ENCODE measurements at places on chromosomes 4 and X.

DNA sequence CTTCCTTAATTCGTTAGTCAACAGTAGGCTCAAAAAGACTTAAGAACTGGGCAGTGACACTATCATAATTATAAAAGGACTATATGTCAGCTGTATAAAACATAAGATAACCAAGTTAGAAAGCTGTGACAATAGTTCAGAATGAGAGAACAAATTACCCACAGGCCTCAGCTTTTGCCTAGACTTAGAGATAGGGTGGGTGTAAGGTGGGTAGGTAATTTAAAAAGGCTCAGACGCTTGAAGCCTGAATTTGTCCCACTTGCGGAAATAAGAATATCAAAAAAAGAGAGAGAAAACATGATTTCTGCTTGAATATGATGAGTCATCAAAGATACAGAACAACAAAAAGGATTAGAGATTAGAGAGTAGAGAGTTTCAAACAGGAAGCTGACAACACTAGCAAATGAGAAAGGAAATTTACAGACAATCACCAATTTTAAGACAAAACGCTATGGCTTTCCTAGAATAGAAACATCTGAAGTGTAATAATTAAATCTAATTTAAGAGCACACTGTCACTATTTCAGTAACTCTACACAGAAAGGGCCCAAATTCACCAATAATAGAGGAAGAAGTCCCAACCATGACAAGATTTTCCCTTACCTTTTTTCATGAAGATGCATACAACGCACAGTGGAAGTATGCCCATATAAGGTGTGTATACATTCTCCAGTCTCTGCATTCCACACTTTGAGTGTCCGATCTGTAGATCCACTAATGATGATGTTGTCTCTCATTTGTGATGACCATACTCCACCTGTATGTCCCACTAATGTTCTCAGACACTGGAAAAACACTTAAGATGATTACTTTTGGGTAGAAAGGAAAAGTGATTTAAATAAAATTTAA, 208.1 kb downstream of the FBXW7 start:
- no peak for DNase-seq

DNA sequence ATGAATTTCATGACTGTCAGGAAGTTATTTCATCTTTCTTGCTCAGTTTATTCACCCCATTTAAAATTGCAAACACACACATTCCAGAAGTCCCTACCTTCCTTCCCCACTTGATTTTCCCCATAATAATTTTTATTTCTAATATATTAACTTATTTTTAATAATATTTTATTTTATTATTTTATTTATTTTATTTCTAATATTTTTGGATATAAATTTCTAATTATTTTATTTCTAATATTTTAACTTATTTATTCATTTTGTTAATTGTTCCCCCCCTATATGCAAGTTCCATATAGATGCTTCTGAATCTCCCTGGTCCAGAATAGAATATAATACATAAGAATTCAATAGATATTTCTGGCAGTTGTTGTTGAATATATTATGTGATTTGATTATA, 293.7 kb upstream of the CPEB2 start:
- DNase-seq, result no peak

DNA sequence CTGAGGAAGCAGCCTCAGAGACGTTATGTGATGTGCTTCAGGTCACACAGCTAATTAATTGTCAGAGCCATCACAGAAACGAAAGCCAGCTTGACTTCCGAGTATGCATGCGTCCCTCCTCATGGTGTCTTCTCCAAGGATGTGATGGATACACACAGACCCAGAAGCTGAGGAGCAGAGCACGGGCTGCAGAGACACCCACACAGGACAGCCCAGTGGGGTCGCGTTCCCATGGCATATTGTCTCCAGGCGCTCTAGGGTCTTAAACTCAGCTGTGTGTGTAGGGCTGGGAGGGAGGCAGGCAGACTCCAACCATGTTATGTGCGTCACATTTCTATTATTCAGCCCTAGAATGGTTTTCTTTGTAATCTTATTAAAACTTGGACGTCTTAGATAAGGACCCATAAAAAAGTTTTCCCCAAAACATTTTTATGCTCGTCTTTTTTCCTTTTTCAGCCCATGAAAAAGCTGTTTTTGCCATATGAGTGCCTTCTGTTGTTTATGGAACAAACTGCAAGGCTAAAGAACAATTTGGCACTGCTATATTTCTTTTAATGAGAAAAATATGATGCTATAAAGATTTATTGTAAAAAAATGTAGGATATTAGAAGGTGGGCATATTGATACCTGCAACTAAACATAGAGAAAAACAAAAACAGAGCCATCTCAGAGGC, 48.5 kb downstream of the TENM3 start:
- DNase-seq, result no peak

DNA sequence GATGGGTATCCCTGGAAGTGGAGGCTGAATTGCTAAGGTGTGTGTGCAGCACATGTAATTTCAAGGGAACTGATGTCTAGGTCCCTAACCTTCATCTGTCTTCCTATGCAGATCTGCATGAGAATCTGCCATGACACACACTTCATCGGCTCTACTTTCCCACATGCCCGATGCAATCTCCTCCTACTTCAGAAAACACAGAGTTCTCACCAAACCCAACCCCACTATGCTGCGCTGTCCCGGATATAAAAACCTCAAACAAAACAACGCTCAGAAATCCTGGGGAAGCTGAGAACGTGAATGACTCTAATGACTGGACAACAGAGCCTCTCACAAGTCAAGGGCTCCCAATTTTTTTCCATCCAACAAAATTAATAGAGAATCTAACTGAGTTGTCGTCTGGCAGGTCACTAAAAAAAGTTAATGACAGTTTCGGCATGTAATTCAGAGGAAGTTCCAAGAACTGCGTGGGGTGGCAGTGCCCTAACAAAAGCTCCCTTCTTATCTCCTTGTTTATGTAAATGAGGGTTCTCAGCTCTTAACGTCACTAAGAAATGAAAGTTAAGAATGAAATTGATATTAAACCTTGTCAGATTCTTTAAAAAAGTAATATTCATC, 39.0 kb downstream of the STX18 start:
- peak; percentile 2 for DNase-seq

DNA sequence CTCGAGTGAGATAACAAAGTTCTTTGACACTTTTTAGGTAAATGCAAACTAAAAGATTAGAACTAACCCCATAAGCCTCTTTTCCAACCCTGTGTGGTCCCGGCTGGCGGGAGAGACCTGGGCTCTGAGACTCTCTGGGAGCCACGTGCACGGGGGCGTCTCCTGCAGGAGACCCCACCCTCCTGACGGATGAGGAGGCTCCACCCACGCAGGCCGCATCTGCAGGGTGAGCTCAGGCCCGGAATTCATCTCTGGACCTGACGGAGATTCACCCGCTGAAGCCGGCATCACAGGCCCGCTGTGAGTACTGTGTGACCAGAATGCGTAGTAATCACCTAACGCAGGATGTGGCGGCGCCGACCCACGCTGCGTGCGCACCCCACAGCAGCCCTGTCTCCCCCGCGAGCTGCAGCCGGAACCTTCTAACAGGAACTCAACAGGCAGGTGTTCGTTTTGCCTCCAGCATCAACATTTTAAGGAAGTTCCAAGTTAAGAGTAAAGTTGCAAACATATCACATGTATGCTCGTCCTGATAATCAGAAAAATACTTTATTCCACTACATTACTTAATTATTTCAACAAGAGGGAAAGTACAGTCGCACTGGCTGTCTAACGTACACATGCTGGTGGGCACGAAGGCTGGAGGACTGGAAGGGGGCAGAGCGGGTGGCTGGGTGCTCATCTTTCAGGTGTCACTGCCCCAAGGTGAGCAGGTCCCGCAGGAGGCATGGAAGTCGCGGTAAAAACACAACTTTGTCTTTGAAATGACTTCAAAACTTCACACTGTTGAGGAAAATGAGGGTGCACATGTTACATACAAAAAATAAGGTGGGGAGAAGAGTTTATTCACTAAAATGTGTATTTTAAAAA, 44.5 kb downstream of the FGFRL1 start:
- peak; percentile 69 for DNase-seq

- DNase-seq, result no peak
These were observed 26.9 kb downstream of the NKX1-1 start for GRCh38 chr4:1379351-1379781.
